ENCODE measurements at places on chromosomes 12 and 14. TPM values are rescaled to one million over a fixed set of nuclear protein-coding genes. Genes with fewer than 3 reads are reported as not detected.

The CFAP54 gene
- not detected for total RNA-seq

The PLCZ1 gene
- not detected for total RNA-seq

The IL26 gene
- total RNA-seq = 0.64 TPM

The NFATC4 gene
- 14.5 TPM for total RNA-seq

The KLRC4 gene
- total RNA-seq = not detected

The NR1H4 gene
- not detected for total RNA-seq

Data from MG63 (cell line).